AML-193 (cell line): ENCODE measurements at places on chromosomes 2 and 18.

GRCh38 chr2:212282671-212283261 is 255.8 kb downstream of the ERBB4 start:
- DNase-seq, result no peak

GRCh38 chr2:12718015-12718671 is 1.4 kb downstream of the TRIB2 start:
- DNase-seq, result no peak

- DNase-seq, result no peak
Measured at GRCh38 chr2:40433736-40434135, 18.2 kb downstream of the SLC8A1 start.

DNA sequence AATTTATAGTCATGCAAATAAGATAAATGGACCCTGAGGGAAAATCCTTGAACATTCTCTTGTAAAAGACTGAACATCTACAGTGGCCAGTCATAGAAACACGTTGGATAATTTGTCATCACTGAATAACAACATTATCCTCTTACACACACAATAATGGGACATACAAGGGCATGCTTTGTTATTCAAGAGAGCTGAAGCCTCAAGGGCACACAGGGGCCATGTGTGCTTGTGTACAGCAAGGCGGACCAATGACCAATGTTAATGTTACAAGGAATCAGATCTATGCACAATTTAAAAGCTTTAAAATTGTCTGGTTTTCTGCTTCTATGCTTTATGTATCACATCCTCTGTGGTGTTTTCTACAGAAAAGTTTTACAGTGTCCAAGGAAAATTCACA is 23.7 kb downstream of the COL6A3 start:
- DNase-seq, result no peak

- DNase-seq, result peak; percentile 34
Measured at GRCh38 chr2:7037340-7038333, 120.4 kb downstream of the RNF144A start.

DNA sequence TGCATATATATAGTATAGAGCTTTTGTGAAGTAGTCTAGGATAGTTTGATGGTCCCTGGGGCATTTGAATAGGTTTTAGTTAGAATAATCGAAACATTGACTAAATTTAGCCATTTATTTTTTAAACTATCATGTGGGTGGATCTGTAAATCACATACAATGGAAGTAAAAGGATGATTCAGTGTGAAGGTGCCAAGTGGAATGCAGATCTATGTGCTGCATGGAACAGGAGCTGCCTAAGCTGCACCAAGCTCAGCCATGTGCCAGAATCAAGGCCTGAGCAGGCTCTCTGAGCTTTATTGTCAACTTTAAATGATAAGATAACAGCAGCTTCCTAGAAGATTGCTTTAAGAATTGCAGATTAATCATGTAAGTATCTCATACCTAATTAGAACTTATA is 1996.2 kb upstream of the PIK3C3 start:
- DNase-seq, result no peak
